ENCODE measurements at places on chromosomes 12 and 14.

- DNase-seq = peak; percentile 99
Measured at GRCh38 chr12:98439981-98440581, 75.3 kb upstream of the TMPO start.

- no peak for DNase-seq
Measured at GRCh38 chr12:112936927-112937326, 1.3 kb upstream of the OAS3 start.

DNA sequence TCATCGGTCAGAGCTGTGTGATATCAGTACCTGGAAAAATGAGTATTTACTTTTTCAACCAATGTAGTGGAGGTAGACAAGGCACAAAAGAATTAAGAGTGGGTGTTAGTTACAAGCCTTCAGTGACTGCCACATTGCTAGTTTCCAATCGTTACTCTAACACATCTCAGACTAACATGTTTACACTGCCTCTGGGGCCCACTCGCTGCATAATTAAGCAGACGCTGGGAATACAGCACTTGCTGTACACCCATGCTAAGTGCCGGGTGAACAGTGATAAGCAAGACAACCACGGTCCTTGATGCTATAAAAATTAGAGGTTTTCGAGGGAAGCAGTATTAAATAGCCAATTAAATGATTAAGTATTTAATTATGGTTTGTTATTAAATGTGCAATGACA is 1147.6 kb downstream of the AACS start:
- no peak for DNase-seq

DNA sequence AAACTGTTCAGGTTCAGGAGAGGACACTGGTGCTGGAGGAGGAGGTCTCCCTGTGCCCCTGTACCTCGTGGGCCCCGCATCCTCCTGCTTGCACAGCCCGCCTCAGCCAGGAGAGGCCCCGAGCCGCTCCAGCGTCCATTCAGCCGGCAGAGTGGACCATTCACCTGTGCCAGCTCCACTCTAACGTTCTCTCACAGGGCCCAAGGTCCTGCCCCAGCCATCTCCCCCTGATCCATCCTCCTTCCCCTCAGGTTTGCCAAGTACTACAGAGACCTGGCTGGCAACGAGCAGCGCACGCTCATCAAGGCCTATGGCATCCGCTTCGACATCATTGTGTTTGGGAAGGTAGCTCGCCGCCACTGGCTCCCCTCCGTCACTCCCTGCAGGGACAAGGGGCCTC is 22.2 kb downstream of the P2RX4 start:
- no peak for DNase-seq

DNA sequence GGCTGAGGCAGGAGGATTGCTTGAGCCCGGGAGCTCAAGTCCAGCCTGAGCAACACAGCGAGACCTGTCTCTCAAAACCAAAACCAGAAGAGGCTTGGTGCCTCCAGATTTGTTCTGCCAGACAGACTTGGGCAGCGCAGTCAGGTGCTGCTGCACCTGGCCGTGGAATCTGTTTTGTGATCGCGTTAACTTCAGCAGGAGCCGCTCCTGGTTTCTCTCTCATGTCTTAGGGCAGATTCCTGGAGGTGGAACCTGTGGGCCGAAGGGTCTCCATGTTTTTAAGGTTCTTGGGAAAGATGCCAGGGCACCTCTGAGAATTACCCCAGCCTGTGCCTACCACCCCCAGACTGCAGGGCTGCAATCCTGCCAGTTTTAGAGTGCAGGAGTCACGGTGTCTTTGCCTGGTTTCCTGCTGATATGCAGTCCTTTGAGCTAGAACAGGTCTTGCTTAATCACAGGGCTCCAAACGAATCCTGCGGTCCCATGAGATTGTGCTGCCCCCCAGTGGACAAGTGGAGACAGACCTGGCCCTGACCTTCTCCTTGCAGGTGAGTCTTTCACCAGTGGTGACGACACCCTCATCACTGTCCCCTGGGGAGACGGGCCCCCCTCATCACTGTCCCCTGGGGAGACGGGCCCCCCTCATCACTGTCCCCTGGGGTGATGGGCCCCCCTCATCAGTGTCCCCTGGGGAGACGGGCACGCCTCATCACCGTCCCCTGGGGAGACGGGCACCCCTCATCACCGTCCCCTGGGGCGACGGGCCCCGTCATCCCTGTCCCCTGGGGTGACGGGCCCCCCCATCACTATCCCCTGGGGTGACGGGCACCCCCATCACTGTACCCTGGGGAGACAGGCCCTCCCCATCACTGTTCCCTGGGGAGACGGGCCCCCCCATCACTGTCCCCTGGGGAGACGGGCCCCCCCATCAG is 37.6 kb downstream of the PACS2 start:
- DNase-seq = peak; percentile 88

GRCh38 chr14:40374221-40374620 is 942.0 kb upstream of the FBXO33 start:
- DNase-seq = no peak

- no peak for DNase-seq
Measured at GRCh38 chr12:897386-897785, 52.1 kb downstream of the RAD52 start.

- DNase-seq = no peak
Measured at GRCh38 chr12:120847392-120847791, 56.8 kb downstream of the SPPL3 start.

DNA sequence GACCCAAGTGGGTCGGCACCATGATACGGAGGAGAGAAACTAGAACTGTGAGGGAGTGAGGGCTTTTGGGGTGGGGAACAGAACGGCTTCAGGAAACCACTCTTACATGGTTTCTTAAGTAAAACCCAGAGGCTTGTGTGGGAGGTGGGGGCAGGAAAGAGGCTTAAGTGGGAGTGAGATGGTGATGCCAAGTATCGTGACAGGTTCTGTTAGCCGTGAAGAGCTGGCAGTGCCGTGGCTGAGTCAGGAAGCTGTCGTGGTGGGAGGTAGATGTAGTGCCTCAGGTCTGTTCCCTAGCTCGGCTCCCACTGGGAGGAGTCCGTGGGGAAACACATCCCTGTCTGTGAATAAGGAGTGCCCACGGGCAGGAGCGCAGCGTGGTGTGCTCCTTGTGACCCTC is 185.8 kb upstream of the FKBP4 start:
- peak; percentile 25 for DNase-seq

DNA sequence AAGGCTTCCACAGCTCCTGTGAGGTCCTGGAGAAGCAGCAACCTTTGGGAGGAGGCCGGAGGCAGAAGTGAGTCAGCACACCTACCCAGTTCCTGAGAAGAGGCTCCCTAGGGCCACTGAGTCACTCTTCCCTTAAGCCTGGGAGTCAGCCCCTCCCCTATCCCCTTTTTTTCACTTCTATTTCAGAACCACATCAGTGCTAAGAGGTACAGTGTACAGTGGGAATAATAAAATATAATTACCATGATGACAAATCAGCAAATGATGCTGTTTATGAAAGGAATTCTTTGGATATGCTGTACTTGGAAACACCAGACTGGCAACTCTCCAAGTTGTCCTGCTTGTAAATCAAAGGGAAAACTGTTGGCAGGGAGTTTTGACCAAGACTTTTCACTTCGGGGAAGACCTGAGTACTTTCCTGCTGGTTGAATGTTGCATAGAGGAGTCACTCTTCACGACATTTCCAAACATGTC is 7.8 kb upstream of the TBPL2 start:
- no peak for DNase-seq

GRCh38 chr12:69466867-69467266 is 3.3 kb upstream of the FRS2 start:
- no peak for DNase-seq

GRCh38 chr12:41100572-41100971 is 87.5 kb upstream of the PDZRN4 start:
- DNase-seq = no peak

DNA sequence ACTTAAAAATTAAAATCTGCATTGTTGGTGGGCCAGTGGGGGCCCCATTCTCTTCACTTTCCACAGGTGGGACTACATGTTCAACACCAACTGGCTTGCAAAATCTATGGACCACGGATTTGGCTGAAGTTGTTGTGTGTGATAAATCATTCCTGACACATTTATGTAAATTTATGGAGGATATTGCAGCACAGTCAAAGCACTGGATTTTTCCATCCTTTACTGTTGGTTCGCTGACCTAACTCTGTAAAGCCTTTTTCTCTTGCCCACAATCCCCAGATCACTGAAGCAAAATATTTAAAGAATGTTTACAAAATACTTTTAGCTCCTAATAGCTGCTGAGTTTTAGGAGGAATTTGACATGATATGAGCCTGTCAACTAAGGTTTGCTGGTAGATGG is 219.7 kb upstream of the PRICKLE1 start:
- DNase-seq = no peak

DNA sequence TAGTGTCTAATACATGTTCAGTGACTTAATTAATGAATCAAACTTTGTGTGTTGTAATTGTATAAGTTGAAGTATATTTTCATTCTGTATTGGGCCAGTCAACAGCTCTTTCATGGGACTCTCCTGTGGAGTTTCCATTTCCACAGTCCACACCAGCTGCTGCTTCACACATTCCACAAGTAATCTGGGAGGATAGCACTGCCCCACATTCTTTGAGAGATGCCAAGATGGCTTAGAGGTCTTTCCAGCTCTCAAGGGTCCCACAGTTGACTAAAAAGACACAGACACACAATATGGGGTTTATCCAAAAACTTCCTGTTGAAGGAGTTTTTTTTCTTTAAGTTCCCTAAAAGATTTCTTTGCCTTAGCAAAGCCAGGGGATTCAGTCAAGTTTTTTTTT is 408.3 kb downstream of the AACS start:
- DNase-seq = no peak

DNA sequence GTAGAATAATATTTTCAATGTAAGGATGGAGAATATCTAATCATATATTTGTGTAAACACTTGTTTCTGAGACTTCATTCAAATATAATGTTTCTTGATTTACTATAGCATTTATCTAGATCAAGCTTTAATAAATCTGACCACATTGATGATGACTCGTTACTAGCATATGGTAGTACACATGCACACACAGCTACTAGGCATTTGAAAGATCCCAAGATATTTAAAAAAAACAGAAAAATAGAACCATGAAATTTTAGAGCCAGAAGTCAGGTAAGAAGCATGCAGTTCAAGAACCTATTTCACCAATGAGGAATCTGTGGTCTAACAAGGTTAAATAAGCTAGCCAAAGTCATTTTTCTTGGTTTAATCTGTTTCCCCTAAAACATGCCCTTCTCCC is 32.0 kb downstream of the DCP1B start:
- DNase-seq = no peak

- DNase-seq = no peak
Measured at GRCh38 chr14:48967419-48967818, 618.8 kb downstream of the RPS29 start.
